ENCODE measurements at places on chromosomes 6 and 20.

DNA sequence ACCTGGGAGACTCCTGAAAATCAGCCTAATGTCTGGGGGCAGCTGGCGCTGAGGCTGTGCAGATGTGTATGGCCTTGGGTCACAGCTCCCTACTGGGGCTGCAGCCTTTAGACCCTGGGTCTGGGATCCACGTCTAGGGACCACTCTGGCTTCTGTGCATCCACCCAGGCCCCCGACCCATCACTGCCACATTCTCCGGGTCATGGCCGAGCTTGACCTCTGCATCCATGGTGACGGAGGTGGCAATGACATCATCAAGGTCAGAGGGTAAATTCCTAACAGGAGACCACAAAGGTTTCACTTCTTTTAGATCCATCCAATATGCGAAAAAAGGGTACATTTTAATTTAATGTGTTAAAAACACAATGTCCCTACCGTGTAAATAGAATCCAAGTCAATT lies 14.5 kb upstream of the PCMTD2 start:
- DNase-seq = no peak

DNA sequence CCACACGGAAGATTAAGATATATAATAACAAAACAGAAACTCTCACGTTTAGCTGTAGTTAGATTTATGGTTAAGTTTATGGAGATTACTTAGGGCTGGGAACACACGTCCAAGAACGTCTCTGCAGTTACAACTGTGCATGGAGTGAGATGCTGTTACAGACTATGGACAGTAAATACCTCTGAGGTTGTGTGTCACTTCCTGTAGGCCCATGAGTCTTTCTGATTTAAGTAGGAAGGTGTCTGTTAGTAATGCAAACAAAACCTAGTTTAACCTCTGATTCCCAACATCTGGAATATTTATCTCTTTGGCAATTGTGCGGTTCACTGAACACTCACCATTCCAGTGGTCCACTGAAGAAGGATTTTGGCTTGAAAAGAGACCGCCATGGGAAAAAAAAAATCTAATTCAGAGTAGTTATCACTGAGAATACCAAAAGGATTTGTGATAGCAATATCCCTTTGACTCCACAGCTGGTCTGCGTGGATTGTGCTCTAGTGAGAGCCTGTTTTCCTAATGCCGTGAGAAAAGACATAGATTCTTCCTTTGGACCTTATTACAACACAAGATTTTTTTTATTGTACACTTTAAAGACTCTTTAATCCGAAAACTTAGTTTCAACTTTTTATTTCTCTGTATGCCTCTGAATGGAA lies 478.2 kb upstream of the CITED2 start:
- no peak for DNase-seq

- no peak for DNase-seq
These were observed 167.8 kb downstream of the LRFN2 start for GRCh38 chr6:40419377-40419776.

DNA sequence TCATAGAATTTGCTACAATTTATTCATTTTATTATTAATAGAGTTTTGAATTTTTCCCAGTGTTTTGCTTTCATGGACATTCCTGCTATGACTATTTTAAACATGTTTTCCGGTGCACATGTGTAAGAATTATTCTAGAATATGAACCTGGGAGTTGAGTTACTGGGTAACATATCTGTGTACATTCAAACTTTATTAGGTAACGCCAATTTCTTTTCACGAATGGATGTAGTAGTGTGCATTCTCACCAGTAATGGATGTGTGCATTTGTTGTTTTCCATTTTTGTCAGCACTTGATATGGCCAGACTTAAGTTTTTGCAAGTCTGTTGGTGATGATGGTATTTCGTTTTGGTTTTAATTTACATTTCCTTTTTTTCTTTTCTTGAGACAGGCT lies 118.8 kb downstream of the CDKAL1 start:
- no peak for DNase-seq

GRCh38 chr6:38281126-38281525 lies 358.6 kb downstream of the BTBD9 start:
- no peak for DNase-seq

- no peak for DNase-seq
These were observed 50.2 kb downstream of the HDAC2 start for GRCh38 chr6:113920663-113921267.

DNA sequence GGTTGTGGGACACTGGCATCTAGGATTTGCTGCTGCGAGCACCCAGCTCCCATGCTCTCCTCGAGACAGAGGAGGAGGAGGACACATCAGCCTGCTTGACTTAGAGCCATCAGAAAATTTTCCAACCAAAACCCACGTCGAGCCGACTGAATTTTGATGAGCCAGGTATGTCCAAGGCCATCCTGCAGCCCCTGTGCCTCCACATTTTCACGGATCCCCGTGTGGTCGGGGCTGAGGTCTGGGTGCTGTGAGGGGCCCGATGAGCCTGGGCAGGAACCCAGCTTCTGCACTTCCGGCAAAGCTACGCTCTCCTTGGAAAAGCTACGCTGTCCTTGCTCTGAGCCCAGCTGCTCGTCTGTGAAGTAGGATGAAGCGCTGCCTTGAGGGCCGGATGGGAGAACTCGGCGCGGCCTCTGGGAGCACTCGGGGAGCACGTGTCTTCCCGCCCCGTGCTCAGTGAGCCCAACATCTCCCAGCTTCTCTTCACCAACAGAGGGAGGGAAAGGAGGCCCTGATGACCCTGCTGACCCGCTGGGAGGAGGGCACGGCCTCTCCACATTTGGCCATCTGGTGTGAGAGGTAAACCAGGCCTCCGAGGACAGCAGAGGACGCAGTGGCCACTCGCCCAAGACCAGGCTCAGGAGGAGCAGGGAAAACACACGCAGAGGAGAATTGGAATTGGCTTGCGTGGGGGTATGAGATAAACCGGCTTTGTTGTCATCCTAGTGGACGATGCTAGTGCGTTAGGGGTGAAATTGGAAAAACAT lies 33.9 kb downstream of the PSMG4 start:
- DNase-seq = no peak

- DNase-seq = no peak
These were observed 311.9 kb upstream of the JARID2 start for GRCh38 chr6:14934013-14934412.

DNA sequence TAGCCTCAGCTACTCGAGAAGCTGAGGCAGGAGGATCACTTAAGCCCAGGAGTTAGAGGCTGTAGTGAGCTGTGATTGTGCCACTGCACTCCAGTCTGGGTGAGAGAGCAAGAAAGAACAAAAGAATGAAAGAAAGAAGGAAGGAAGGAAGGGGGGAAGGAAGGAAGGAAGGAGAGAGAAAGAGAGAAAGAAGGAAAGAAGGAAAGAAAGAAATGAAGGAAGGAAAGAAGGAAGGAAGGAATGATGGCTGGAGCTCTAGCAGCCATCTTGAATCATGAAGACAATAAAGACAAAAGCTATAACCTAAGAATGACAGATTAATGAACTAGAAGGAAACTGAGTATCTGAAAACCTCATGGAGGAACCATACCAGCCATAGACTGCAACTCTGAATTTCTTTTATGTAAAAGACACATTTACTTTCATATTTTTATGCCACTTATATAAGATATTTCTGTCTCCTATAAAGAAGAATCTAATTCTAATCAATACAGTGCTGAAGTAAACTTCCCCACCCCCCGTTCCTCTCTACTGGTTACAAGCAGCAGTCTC lies 522.3 kb upstream of the JARID2 start:
- no peak for DNase-seq

GRCh38 chr6:157224178-157224950 lies 99.0 kb downstream of the TMEM242 start:
- DNase-seq = no peak

DNA sequence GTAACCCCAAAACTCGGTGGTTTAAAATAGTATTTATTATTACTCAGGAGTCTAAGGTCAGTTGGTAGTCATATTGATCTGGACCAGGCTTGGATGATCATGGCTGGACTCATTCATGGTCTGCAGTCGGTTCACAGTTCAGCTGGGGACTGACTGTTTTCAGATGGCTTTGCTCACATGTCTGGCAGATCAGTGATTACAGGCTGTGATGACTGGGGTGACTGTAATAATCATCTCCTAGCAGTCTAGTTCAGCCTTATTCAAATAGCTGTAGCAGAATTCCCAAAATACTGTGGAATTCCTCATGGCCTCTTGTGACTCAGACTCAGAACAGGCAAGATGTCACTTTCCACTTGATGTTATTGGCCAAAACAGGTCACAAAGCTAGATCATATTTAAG lies 16.4 kb upstream of the NT5DC1 start:
- no peak for DNase-seq

GRCh38 chr6:143037470-143037869 lies 23.2 kb upstream of the AIG1 start:
- no peak for DNase-seq

DNA sequence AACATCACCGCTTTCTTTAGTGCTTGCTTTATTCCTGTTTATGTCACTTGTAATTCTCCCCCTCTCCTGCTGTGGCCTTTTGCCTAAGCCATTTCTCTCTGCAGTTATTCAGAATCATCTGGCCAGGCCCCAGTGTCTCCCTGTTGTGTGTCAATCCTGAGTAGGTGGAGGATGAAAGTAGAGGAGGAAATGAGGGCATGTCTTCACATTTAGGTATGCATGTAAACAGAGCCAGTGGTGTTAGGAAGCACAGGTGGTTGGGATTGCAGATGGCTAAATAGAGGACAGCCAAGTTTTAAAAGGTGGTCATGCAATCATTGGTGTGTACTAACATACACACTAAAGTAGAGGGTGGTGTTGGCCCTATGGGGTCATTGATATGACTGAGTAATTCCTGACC lies 5.2 kb downstream of the PRSS35 start:
- no peak for DNase-seq

GRCh38 chr6:305371-306206 lies 13.3 kb downstream of the DUSP22 start:
- DNase-seq = no peak

GRCh38 chr20:13947719-13948118 lies 42.7 kb downstream of the SEL1L2 start:
- no peak for DNase-seq

- no peak for DNase-seq
These were observed 378.0 kb downstream of the CD109 start for GRCh38 chr6:74073999-74074398.

DNA sequence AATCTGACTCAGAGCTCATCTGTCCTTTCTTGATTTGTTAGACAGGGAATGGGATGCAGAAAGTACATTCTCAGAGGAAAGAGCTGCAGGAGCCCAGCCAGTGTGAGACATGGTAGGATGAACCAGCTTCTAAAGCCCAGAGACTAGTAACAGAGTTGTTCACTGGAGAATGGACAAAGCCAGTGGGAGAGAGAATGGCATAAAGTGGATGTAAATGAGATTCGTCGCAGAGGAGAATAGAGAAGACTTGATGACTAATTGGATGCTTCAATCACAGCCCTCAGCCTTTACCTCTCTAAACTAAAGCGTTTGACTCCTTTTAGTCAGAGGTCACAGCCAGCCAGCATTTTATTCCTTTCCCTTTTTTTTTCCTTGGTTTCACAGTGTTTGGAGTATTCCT lies 25.5 kb upstream of the L3MBTL3 start:
- no peak for DNase-seq

GRCh38 chr6:3808759-3809514 lies 40.2 kb upstream of the FAM50B start:
- DNase-seq = no peak

GRCh38 chr6:138507977-138508675 lies 8.8 kb upstream of the NHSL1 start:
- DNase-seq = no peak
